ENCODE measurements at places on chromosomes 2 and 18. TPM values are rescaled to one million over a fixed set of nuclear protein-coding genes. Genes with fewer than 3 reads are reported as not detected.
A peak's percentile ranks its signal among the peaks of the same experiment; 100 is the strongest.

- no peak for DNase-seq
Observed at GRCh38 chr2:180657054-180657453, 323.4 kb upstream of the UBE2E3 start.

GRCh38 chr2:3403587-3404334 is 24.3 kb downstream of the TRAPPC12 start:
- peak; percentile 71 for DNase-seq

DNA sequence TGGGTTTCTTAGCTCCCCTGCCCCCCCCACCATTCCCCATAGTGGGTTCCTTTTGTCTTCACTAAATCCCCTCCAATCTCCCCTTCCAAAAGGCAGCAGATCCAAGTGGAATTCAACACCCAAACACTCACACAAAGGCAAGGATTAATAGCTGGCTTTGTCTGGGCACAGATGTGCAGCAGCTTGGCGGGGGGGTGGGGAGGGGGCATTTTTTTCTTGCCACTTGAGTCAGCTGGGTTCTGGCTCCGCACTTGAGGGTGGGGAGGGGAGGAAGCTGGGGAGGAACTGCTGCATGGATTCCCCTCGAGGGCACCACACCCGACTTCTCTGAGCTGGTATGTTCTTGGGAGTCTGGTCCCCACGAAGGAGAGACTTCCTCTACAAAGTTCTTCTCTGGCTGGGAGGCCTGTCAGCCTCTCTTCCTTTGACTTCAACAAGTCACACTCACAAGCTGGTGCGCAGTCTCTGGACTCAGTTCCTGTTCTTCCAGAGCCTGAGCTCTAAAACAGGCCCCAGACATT is 36.0 kb downstream of the SERTAD2 start:
- DNase-seq, result no peak

DNA sequence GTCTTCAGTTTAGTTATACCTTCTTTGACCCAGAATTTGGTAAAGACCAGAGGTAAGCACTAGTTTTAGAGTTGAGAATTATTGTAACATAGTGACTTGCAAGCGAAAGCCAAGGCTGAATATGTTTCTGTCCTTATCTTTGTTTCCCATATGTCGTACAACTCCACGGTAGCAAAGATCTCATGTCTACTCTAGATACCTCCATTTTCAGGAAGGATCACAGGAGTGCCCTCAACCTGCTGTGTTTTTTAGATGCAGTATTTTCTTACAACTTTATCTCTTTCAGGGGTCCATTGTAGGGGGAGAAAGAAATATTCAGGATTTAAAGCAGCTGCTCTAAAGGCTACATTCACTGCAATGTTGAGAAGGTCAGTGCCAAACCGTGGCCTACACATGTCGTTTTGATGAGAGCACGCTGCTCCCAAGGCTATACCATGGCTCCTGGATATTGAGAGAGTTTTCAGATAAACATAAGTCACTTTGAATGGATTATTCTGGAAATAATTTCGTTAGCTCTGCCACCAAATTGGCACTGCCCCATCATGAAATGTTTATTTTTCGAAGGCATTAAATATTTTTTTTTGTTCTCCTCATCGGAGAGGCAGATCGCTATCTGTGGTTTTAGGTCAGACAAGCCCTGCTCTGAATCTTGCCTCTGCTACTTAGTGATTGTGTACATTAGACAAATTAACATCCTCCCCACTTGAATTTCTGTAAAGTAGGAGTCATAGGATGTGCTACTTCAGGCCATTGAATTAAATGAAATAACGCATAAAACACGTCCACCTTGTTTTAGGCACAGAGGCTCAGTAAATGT is 2.1 kb downstream of the RHBDD1 start:
- peak; percentile 17 for DNase-seq

DNA sequence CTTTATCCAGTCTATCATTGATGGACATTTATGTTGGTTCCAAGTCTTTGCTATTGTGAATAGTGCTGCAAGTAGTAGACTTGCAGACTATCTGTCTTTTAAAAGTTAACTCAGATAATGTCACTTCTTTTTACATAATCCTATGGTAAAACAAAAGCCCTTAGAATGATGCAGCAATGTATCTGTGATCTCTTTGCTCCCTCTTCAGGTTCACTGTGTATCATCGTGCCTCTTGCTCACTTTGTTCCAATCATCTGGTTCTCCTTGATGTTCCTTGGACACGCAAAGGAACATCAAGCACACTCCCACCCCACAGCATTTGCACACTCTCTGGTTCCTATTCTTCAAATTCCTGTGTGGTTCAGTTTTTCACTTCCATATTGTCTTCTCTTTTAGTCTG is 472.5 kb upstream of the ZNF804A start:
- DNase-seq, result no peak

- no peak for DNase-seq
Observed at GRCh38 chr2:81247648-81248047, 943.1 kb upstream of the LRRTM1 start.

DNA sequence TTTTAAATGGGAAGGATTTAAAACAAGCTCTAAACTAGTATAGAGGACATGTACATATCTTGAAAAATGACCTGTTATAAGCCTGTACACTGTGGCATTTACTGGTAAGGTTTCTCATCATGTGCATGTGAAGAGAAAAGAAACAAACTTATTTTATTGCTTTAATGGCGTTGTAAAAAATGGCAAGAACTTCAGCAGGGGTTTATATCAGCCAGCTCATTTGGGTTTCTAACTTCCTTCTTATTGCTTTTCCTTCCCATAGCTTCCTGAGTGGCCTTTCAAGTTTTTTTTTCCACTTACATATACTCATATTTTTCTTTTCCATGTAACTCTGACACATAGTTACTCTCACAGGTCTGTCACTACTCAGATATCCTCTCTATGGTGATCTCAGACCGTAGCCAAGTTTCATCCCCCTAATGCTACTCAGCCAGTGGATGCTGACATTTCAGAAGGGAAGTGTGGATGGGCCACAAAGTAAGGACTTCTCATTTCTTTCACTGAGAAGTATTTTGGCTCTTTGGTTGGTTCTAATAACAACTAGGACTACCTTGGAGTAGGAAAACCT is 198.2 kb downstream of the PARD3B start:
- no peak for DNase-seq

- no peak for DNase-seq
Observed at GRCh38 chr2:149042881-149043280, 4.4 kb downstream of the LYPD6B start.

DNA sequence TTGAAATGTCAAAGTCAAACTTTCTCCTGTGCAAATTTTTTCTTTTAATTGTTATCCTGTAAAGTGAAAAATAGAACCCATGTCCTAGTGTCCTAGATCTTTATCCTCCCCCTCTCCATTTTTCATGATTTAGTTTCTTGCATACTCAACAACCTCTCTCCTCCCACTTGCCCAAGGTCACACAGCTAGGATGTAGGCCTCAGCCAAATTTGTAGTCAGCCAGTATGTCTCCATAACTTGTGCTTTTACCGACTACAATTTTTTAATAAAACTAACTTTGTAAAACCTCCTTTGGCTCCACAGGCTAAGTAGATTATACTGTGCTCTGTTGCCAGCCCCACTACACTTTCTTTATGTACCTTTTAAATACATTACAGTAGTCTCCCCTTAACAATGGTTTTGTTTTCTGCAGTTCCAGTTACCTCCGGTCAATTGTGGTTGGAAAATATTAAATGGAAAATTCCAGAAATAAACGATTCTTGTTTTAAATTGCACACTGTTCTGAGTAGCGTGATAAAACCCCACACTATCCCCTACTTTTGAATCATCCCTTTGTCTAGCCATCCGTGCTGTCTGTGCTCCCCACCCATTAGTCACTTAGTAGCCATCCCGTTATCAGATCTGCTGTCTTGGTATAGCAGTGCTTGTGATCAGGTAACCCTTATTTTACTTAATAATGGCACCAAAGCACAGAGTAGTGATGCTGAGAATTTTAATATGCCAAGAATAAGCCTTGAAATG is 22.8 kb downstream of the GULP1 start:
- DNase-seq, result no peak

- DNase-seq, result no peak
Observed at GRCh38 chr2:137249463-137250130, 484.3 kb downstream of the THSD7B start.

DNA sequence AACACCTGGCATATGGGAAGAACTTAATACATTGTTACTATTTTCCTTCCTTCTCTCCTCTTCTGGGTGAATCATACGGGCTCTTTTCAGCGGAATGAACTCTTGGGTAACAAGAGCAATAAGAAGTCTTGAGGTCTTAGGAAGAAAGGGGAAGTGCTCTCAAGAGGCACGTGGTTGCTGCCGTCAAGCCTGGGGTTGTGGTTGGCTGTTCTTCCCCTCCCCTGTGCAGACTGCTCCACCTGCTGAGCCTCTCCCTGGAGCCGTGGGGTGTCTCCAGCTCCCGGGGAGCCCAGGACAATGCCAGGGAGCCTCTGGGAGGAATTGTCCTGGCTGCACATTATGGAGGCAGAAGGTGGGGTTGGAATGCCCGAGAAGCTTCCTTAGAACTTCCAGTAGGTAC is 19.4 kb downstream of the TOGARAM2 start:
- peak; percentile 35 for DNase-seq

DNA sequence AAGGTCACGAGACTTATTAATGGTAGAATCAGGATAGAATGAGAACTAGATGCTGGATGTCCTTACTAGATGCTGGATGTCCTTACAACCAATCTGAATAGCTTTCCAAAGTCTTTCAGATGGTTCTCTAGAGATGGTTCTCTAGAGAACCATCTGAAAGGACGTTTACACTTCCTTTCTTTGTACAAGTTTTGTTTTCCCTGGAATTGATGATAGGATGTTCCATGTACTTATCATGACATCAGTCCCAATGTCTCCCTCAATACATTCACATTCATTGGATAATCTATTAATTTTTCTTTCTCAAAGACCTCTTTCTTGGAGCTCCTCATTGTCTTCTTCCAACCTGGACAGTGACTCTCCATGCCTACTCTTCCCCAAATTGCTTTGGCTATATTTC is 28.2 kb upstream of the RUFY4 start:
- no peak for DNase-seq

- no peak for DNase-seq
Observed at GRCh38 chr18:78583739-78584458, 395.7 kb upstream of the SALL3 start.

GRCh38 chr18:53753601-53754000 is 470.9 kb downstream of the MBD2 start:
- no peak for DNase-seq

- DNase-seq, result peak; percentile 19
Observed at GRCh38 chr2:31997653-31998052, 13.2 kb downstream of the MEMO1 start.

- DNase-seq, result no peak
Observed at GRCh38 chr2:15449556-15450236, 111.4 kb downstream of the NBAS start.

- no peak for DNase-seq
Observed at GRCh38 chr18:67845035-67845434, 328.5 kb upstream of the DSEL start.

DNA sequence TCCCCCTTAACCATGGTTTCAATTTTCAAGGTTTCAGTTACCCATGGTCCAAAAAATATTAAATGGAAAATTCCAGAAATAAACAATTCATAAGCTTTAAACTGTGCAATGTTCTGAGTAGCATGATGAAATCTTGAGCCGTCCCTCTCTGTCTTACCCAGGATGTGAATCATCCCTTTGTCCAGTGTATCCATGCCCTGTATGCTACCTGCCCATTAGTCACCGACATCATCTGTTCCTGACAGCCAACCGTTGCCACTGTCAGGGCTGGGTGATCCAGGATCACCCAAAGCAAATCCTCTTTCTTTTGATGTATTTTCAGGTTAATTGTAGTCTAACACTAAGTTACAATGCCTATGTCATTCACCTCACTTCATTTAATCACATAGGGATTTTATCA is 15.7 kb upstream of the OLA1 start:
- no peak for DNase-seq

DNA sequence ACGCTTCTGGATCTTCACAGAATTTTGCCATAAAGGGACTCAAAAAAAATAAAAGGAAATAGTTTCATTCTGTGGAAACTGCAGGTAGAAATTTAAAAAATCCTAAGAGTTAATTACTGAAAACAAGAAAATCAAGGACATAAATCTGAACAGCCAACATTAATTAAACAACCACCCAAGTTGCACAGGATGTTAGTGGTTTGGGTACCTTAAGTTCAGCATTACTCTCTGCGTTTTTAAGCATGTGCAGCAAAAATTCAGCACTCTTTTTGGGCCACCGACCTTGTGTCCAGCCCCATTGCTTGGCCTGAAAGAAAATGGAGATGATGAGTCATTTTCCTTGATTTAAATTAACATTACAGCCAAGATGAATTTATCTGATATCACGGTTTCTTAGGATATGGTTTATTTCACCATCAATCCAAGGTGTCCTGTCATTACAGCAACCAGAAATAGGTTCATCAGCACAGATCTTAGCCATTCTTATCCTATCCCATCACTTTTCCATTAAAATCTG is 3.3 kb upstream of the C18orf32 start:
- DNase-seq, result no peak

GRCh38 chr2:216033403-216033802 is 20.1 kb upstream of the MREG start:
- DNase-seq, result no peak

- peak; percentile 30 for DNase-seq
Observed at GRCh38 chr18:10006311-10006893, 92.6 kb downstream of the VAPA start.

- DNase-seq, result peak; percentile 21
Observed at GRCh38 chr2:75241696-75242095, 42.4 kb upstream of the TACR1 start.

DNA sequence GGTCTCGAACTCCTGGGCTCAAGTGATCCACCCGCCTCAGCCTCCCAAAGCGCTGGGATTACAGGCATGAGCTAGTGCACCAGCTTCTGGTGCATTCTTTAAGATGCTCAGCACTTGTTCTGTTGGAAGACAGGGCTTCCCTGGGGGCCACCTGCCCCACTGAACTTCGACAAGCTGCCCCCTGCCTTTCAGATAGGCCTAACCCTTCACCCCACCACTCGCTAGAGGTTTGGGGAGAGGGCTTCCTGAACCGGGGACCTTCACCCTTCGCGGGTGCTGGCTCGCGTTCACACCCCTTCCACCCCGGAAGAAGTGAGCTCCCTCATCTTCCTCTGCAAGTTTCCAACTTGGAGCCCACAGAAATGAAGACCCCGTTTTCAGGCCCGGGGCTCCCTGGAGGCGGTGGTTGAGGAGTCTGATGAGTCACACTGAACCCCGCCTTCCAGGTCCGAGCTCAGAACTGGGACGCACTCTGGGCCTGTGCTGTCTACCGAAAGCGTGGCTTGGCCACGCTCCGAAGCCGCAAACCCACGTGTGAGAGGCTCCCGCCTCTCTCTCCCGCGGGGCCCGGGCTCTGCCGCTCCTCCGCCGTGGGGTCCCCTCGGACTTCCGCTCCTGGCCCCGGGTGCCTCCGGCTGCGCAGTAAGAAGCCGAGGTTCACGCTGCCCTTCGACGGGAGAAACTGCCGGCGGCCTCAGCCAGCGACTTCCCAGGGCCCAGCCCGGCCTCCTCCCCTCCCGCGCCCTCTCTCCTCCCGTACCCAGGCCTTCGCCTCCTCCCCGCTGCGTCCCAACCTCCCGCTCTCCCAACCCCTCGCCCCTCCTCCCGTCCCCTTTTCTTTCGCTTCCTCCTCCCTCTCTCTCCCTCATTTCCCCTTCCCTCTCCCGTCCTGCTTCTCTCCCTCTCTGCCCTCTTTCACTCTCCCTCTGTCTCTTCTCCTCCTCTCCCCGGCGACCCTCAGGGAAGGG is 47.5 kb upstream of the SP3 start:
- DNase-seq, result no peak

RAX gene
- total RNA-seq, result not detected

STK39 gene
- total RNA-seq, result 38.7 TPM

SNED1 gene
- total RNA-seq, result 13.6 TPM

GYPC gene
- 107 TPM for total RNA-seq

HOXD11 gene
- total RNA-seq, result not detected

C2orf78 gene
- not detected for total RNA-seq

CROCC2 gene
- total RNA-seq, result not detected

LRP1B gene
- not detected for total RNA-seq

APCDD1 gene
- not detected for total RNA-seq

All from OCI-LY7 (cell line).